ENCODE measurements at places on chromosomes 3 and 15.

DNA sequence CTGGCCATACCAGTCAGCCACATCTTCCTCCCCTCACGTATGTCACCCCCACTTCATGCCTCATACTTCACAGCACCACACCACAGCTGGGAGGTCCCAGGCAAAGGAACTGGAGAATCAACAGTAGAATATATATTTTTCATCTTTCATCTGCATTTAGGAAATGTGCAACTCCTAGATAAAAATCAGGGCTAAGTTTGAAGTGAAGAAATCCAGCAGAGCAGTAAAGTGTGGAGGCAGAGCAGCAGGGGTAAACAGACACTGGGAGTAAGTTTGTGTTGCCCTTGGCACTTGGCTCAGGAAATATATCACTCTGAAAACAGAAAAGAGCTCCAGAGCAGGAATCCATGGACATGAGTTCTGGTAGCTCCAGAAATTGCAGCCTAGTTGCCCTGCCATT is 2.8 kb upstream of the HERC1 start:
- no peaks in the 10 kb centered on the region for H3K36me3 ChIP-seq
- no peak for DNase-seq
- no peak overlapping the region for H3K27ac ChIP-seq

DNA sequence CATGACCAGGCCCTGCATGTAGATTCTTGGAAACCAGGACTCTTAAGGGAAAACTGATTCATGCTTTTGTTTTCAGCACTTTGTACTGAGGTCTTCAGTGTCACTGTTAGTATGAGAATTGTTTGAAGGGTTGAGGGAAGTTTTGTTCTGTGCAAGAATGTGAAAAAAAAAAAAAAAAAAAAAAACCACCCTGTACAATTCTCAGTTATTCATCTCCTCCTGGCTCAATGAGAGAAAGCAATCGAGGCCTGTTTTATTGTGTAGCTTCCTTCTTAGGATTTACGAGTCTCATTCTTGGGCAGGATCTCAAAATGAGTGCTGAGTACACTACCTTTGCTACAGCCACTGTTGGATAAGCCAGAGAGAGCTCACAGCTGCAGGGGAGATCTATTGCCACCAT is 469.5 kb downstream of the CNTN4 start:
- H3K27ac ChIP-seq, result no peak overlapping the region
- H3K4me1 ChIP-seq, result no peaks in the 10 kb centered on the region
- H3K4me3 ChIP-seq, result no peak overlapping the region
- DNase-seq, result no peak
- no peaks in the 10 kb centered on the region for H3K36me3 ChIP-seq

GRCh38 chr3:7504886-7505775 is 644.2 kb downstream of the GRM7 start:
- H3K4me1 ChIP-seq, result peaks cover 18% of the 10 kb centered on the region
- H3K27ac ChIP-seq, result peak overlapping the region; percentile 76
- no peak overlapping the region for H3K4me3 ChIP-seq
- no peaks in the 10 kb centered on the region for H3K27me3 ChIP-seq

GRCh38 chr3:191135175-191135574 is 63.9 kb upstream of the OSTN start:
- no peak for DNase-seq
- no peaks in the 10 kb centered on the region for H3K27me3 ChIP-seq
- H3K36me3 ChIP-seq, result no peaks in the 10 kb centered on the region
- H3K4me1 ChIP-seq, result no peaks in the 10 kb centered on the region
- H3K4me3 ChIP-seq, result no peak overlapping the region

GRCh38 chr3:146712806-146713205 is 107.7 kb upstream of the PLSCR5 start:
- no peak for DNase-seq
- H3K4me3 ChIP-seq, result no peak overlapping the region
- H3K36me3 ChIP-seq, result no peaks in the 10 kb centered on the region

DNA sequence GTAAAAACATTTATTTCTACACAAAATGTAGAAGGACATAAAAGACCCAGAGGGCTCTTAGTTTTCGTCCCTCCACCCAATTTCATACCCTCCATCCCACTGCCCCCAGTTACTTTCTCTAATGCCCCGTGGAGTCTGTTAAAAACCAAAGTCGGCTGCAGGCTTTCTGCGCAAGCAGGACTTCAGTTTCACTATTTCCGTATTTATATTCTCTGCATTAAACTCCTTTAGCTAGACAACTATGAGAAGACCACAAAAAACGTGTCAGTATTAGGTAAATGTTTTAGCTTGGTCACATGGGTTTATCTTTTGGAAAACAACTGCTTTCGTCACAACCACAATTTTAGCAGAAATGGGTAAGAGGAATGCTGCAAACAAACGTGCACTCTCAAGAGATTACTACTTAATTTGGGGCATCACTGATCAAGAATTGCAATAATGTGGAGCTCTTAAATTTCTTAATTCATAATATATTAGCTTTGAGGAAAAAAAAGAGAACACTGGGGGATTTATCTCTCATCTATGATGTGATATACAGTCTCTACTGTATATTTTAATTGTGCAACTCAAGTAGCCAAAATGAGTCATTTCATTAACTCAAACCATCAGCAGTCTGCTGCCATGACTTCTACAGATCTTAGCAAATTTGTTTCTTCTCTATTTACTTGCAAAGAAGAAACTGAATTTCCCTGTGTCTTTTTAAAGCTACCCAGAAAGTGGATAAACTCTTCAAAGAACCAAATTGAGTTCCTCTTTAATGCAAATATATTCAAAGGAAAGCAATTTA is 740 bp upstream of the NSMCE3 start:
- no peak for DNase-seq
- H3K36me3 ChIP-seq, result no peaks in the 10 kb centered on the region
- peak overlapping the region; percentile 95 for H3K27ac ChIP-seq

- no peaks in the 10 kb centered on the region for H3K36me3 ChIP-seq
- no peaks in the 10 kb centered on the region for H3K27me3 ChIP-seq
- DNase-seq, result no peak
- no peak overlapping the region for H3K4me3 ChIP-seq
Measured at GRCh38 chr3:165854696-165855095, 17.5 kb upstream of the BCHE start.

DNA sequence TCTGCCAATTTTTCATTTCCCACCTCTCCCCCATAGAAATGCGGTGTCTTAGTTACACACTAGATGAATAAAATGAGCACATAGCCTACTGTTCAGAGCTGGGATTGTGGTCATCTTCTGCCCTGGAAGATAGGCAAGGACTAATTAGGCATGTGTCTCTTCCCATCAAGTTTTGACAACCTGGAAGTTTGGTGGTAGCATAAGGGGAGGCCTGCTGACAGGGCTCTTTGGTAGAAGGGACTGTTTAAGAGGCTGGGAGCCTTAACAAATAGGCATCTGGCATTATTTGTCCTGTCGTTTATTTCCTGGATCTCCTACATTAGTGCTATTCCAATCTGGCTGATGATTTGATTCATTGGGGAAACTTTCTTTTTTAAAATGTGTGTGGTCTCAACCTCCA is 512.3 kb downstream of the ZNF385D start:
- H3K27ac ChIP-seq, result no peak overlapping the region
- DNase-seq, result no peak
- no peaks in the 10 kb centered on the region for H3K4me1 ChIP-seq
- H3K27me3 ChIP-seq, result no peaks in the 10 kb centered on the region
- no peaks in the 10 kb centered on the region for H3K36me3 ChIP-seq

All from left ventricle myocardium inferior (tissue), 1 donor.